Activated CD8-positive, alpha-beta T cell treated with anti-CD3 and anti-CD28 coated beads for 36 hours (primary cell): ENCODE measurements at places on chromosomes 4 and X. TPM values are rescaled to one million over a fixed set of nuclear protein-coding genes. Genes with fewer than 3 reads are reported as not detected.

- H3K4me1 ChIP-seq = no peaks in the 10 kb centered on the region
- DNase-seq = no peak
- H3K27ac ChIP-seq = no peak overlapping the region
- H3K36me3 ChIP-seq = no peaks in the 10 kb centered on the region
- no peak overlapping the region for H3K4me3 ChIP-seq
Observed at GRCh38 chr4:124527364-124527763, 185.2 kb downstream of the ANKRD50 start.

DNA sequence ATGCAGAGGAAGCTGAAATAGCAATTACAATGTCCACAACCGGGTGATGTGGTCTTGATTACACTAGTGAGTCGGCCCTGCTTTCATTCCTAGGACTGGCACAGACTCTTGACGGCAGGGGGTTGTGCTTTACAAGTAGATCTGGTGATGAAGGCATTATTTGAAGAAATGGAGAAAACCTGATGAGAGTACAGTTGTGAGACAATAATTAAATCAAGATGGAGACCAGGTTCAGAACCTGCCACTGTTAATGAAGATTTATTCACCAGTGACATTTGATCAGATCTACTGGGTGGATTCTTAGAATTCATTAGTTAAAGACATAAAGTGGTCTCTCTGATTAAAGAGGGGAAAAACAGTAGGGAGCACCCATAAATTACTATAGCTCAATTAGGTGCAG lies 747.2 kb downstream of the STPG2 start:
- no peak overlapping the region for H3K27ac ChIP-seq
- no peaks in the 10 kb centered on the region for H3K36me3 ChIP-seq
- no peaks in the 10 kb centered on the region for H3K4me1 ChIP-seq
- no peak overlapping the region for H3K4me3 ChIP-seq
- no peak for DNase-seq

The CT45A3 gene
- total RNA-seq = not detected

GRCh38 chr4:169184236-169184635 lies 86.5 kb downstream of the SH3RF1 start:
- H3K27me3 ChIP-seq = peaks cover 10% of the 10 kb centered on the region
- no peaks in the 10 kb centered on the region for H3K36me3 ChIP-seq
- no peak for DNase-seq

The SLITRK4 gene
- not detected for total RNA-seq

DNA sequence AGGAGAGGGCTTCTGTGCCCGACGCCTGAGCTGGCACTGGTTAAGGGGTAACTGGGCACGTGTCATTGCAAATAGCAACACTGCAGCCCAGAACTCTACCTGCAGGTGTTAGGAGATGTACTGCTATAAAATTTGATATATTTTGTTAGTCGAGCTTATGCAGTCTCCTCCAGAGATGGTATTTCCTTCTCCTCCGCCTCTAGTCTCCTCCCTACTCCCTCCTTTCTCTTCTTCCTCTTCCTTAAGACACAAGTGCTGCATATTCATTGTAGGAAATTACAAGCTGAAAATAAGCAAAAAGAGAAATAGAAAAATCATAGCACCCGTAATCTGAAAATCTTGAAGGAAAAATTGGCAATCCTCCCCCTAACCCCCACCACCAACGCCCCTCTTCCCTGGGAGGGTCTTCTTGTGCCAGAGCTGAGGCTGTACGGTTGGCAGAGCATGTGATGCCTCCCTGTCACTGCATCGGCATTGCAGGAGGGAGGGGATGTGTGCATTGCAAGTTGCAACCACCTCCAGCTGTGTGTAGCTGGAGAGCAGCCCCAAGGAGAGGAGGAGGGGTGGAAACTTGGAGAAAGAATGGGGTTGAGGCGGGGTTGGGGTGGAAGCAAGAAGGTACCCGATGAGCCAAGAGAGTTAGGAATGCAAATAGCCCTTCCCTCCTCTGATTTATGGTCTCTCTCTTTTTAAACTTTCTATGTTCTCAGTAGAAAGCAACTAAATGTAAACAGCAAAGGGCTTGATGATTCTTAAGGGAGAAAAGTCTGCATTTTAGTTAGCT lies 48.3 kb upstream of the MND1 start:
- H3K27ac ChIP-seq = no peak overlapping the region
- H3K36me3 ChIP-seq = peaks cover 5% of the 10 kb centered on the region
- no peak for DNase-seq
- no peaks in the 10 kb centered on the region for H3K27me3 ChIP-seq
- H3K4me3 ChIP-seq = no peak overlapping the region
- no peaks in the 10 kb centered on the region for H3K4me1 ChIP-seq

GRCh38 chr4:121030131-121030530 lies 42.2 kb downstream of the NDNF start:
- no peaks in the 10 kb centered on the region for H3K27me3 ChIP-seq
- H3K4me3 ChIP-seq = no peak overlapping the region
- H3K27ac ChIP-seq = no peak overlapping the region
- no peaks in the 10 kb centered on the region for H3K36me3 ChIP-seq
- no peaks in the 10 kb centered on the region for H3K4me1 ChIP-seq

- H3K27ac ChIP-seq = no peak overlapping the region
- no peak for DNase-seq
- H3K4me3 ChIP-seq = no peak overlapping the region
- H3K27me3 ChIP-seq = no peaks in the 10 kb centered on the region
- no peaks in the 10 kb centered on the region for H3K36me3 ChIP-seq
Observed at GRCh38 chr4:160826339-160826679, 1337.5 kb downstream of the FSTL5 start.

- no peak for DNase-seq
- H3K36me3 ChIP-seq = peaks cover 4% of the 10 kb centered on the region
- peak overlapping the region; percentile 40 for H3K4me3 ChIP-seq
- no peaks in the 10 kb centered on the region for H3K27me3 ChIP-seq
- peak overlapping the region; percentile 91 for H3K27ac ChIP-seq
Observed at GRCh38 chr4:38889143-38889542, 21.5 kb downstream of the FAM114A1 start.

DNA sequence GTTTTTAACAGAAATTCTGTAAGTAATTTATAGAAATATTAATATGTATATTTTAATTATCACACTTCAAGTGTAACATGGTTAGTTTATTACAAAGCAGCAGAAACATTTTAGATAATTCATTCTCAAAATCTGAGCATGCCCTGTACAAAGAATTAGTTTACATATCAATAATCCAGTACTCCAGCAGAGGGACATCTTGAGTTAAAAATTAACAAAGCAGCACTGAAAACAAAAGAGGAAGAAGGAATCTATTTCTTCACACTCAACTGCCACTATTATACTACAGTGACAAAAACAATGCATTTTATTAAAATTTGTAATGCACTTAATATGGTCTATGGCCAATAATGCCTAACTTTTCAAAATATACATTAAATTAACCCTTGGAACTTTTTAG lies 179.1 kb upstream of the KLHL4 start:
- H3K27me3 ChIP-seq = no peaks in the 10 kb centered on the region
- no peak overlapping the region for H3K4me3 ChIP-seq
- H3K4me1 ChIP-seq = no peaks in the 10 kb centered on the region
- no peak overlapping the region for H3K27ac ChIP-seq
- no peak for DNase-seq

The FAT4 gene
- total RNA-seq = not detected

DNA sequence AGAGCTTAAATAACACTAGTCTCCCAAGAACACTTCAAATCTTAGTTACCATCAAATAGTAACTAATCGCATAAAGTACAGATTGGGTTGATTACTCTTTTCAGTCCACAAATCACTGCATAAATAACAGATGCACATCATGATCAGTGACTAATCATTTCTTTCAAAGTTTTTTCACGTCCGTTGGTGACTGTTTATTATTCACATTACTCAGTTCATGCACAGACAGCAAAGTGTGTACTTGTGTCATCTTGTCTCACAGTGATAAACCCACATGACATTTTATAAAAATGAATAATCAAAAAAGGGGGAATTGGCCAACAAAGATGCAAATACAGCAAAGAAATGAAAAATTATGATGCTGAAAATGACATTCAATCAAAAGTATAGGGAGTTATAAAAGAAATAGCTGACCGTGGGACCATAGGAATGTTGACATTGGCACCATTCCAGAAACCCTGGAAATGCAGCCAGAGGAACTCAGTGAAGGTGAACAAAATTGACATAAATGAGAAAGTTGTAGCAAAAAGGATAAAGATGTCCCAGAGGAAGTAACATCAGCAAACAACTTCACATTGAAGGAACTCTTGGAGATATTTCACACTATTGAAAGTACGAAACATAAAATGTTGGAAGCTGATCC lies 161.5 kb downstream of the SOX3 start:
- DNase-seq = no peak
- no peaks in the 10 kb centered on the region for H3K4me1 ChIP-seq

GRCh38 chrX:22974616-22975015 lies 25.1 kb upstream of the DDX53 start:
- H3K27me3 ChIP-seq = no peaks in the 10 kb centered on the region
- no peak overlapping the region for H3K4me3 ChIP-seq

DNA sequence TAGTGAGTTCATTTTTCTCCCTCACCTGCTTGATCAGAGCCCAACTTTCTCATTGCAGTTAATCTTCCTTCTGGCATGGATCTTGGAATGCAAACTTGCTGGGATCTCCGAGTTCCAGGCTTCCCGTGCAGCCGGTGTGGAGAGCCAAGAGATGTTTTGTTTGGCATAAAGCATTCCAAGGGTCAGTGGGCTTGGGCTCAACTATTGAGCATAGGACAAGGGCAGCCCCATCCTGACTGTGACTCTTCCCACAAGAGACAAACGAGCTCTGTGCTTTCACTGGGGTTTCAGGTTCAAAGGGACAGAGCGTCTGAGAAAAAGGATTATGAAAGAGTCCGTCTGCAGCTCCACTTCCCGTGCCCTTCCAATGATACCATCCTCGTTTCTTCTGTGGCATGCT lies 10.5 kb downstream of the TLR7 start:
- no peaks in the 10 kb centered on the region for H3K36me3 ChIP-seq
- H3K27me3 ChIP-seq = no peaks in the 10 kb centered on the region
- H3K4me1 ChIP-seq = no peaks in the 10 kb centered on the region
- no peak overlapping the region for H3K4me3 ChIP-seq
- no peak overlapping the region for H3K27ac ChIP-seq

- H3K36me3 ChIP-seq = no peaks in the 10 kb centered on the region
- no peaks in the 10 kb centered on the region for H3K4me1 ChIP-seq
- no peak for DNase-seq
- H3K27me3 ChIP-seq = no peaks in the 10 kb centered on the region
- no peak overlapping the region for H3K4me3 ChIP-seq
Observed at GRCh38 chrX:22699581-22700091, 300.1 kb upstream of the DDX53 start.

GRCh38 chr4:86250619-86251018 lies 109.2 kb downstream of the MAPK10 start:
- H3K27me3 ChIP-seq = no peaks in the 10 kb centered on the region
- H3K36me3 ChIP-seq = no peaks in the 10 kb centered on the region
- no peak overlapping the region for H3K27ac ChIP-seq
- DNase-seq = no peak
- no peak overlapping the region for H3K4me3 ChIP-seq
- no peaks in the 10 kb centered on the region for H3K4me1 ChIP-seq

- H3K27ac ChIP-seq = no peak overlapping the region
- peaks cover 34% of the 10 kb centered on the region for H3K4me1 ChIP-seq
- no peaks in the 10 kb centered on the region for H3K27me3 ChIP-seq
- H3K4me3 ChIP-seq = no peak overlapping the region
- DNase-seq = no peak
Observed at GRCh38 chr4:113603911-113604310, 157.6 kb downstream of the CAMK2D start.

The MAGEE1 gene
- 4.4 TPM for total RNA-seq

- peak within 1 kb of the TSS; percentile 82 for H3K27ac ChIP-seq
- peak; percentile 89 for DNase-seq
- H3K4me1 ChIP-seq = peaks cover 18% of the 10 kb centered on the region
- H3K4me3 ChIP-seq = peak within 1 kb of the TSS; percentile 54
Observed at GRCh38 chrX:155997436-155997835, at the start of gene IL9R. Gene IL9R, plus strand, starts transcription at chrX:155997696. Its CDS starts 64 bp downstream, at chrX:155997760.

DNA sequence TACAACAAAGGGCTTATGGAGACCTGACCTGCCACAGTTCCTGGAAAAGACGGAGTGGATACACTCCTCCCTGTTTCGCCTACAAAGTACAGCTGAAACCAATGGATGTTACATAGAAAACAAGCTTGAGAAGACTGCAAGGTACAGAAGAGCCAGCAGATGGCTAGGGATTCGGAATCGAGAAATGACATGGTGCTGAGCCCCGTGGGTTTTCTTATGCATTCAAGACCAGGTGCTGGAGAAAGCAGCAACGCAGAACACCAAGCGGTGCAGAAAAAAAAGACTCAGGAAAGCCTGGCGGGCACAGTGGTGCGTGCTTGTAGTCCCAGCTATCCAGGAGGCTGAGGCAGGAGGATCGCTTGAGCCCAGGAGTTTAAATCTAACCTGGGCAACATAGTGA lies 13.8 kb downstream of the TIMM17B start:
- DNase-seq = no peak
- no peak overlapping the region for H3K4me3 ChIP-seq
- no peaks in the 10 kb centered on the region for H3K4me1 ChIP-seq
- no peaks in the 10 kb centered on the region for H3K36me3 ChIP-seq
- no peak overlapping the region for H3K27ac ChIP-seq
